ENCODE measurements at places on chromosomes 7 and 10.

DNA sequence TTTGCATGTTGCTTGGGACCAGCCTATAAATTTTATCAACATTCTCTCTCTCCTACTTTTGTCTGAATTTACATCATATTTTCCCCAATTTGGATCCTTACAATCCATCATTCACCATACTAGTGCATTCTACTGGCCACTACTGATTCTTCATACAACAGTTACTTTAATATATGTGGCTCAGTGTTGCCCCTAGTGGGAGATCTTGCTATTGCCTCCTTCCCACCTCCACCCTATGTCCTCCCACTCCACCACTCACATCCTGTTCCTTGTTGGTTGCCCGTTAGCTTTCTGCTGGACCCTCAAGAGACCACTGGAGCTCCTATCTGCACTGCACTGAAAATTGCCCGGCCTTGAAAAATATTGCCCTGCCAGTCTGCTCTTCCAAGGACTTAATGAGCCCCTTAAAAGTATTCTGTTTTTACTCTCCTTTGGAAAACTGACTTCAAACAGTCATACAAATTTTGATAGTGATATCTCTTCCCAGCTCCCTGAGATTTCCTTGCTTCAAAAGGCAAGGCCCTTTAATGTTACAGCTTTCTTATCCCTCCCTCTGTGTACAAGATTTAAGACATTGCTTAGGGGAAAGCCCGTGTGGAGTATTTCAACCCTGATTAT is 243.2 kb upstream of the TMEM229A start:
- no peak for DNase-seq

DNA sequence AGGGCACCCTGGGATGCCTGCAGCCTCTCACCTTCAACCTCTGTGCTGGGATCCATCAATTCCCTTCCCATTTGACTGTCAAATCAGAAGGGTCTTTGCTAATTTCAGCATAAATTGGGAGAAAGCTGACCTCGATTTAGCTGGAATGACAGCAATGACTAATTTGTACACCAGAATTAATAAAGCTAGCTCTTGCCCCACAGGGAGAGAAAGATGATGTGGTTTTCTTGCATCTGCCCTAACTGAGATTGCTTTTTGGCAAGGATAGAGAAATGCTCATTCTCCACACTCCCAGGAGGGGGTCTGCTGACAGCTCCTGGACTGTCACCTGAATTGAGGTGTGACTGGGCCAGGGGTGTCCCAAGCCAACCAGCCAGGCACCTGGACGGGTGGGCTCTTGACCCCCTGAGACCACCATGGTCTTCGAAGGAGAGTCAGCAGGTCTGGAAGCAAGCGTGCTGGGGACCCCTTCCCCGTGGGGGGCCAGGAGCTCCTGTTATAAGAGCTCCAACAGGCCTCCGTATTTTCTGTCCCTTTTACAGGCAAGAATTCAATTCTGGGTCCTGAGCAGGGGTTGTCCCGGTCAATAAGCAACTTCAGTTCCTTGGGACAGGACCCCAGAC is 42.1 kb downstream of the RBM17 start:
- DNase-seq = no peak

GRCh38 chr7:140156460-140157080 is 20.2 kb downstream of the KDM7A start:
- no peak for DNase-seq

GRCh38 chr10:80457554-80458262 is 3.6 kb downstream of the TSPAN14 start:
- DNase-seq = no peak

DNA sequence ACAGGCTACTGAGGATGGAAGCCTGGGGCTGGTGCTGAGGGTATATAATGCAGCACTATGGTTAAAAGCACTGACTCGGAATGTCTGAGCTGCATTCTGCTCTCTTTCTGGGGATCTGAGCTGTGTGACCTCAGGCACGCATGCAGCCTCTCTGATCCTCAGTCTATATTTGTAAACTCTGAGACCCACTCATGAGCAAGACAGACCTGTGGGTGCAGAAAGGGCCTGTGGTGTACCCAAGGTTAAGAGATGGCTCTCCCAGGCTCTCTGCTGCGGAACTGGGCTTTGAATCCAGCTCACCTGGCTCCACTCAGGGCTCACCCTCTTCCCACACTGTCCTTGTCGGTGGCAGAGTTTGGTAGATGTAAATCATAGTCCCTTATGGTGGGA is 89.9 kb downstream of the CHST15 start:
- DNase-seq = no peak

GRCh38 chr7:117134889-117135552 is 181.7 kb downstream of the ST7 start:
- no peak for DNase-seq

DNA sequence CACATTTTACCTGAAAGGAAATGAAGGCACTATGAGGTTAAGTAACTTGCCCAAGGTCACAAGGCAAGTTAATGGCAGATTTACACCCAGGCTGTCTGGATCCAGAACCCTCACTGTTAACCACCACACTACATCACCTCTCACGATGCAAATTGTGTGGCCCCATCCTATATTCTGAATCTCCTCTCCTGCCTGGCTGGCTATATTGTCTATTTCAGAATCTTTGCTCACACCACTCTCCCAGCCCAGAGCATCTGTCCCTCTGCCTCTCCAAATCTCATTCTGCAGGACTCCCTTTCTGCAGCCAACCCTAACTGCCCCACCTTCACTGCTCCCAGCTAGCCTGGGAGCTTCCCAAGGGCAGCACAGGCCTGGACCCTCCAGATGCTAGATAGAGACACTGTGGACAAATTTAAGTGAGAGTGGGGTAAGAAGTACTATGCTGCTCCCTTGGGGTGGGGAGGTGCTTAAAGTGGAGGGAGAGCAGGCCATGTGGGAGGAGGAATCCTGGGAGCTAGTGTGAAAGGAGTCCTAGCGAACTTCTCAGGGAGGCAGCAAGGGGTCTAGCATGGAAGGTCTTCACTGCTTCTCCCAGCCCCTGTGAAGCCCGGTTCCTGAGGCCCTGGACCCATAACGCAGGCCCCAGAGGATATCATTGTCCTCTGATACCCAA is 786 bp downstream of the CUEDC2 start:
- no peak for DNase-seq

DNA sequence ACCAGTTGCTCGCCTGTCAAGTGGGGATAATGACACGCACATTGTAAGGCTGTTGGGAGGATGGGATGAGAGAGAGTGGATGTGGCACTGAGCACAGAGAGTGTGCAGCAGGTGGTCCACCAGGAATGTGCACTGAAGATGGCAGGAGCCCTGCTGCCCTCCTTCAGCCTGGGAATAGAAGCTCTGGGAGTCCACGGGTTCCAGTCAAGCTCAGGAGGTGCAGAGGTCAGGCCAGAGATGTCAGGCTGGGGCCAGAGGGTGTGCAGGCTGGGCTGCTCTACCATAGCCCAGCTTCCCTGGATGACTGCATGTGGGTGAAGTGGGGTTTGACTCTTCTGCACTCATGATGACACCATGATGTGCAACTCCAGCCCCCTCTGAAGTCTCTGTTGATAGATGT is 58.7 kb downstream of the C10orf120 start:
- no peak for DNase-seq

DNA sequence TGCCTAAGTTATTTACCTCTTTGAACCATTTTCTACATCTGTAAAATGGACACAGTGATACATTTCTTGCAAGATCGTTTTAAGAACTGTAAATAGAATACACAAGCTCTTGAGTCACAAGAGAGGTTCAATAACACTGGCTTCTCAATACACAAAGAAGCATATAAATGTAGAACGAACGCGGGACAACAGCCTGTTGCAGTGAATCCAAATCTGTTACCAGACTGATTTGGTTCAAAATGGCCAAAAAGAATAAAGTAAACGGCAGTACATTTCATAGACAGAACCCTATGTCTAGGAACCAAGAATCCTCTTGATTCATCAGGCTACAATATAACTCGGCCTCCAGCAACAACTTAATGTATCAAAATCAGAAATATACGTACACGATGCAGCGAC is 701 bp downstream of the MTPAP start:
- DNase-seq = no peak

GRCh38 chr7:45878457-45879144 is 5.7 kb upstream of the CCDC201 start:
- DNase-seq = no peak

DNA sequence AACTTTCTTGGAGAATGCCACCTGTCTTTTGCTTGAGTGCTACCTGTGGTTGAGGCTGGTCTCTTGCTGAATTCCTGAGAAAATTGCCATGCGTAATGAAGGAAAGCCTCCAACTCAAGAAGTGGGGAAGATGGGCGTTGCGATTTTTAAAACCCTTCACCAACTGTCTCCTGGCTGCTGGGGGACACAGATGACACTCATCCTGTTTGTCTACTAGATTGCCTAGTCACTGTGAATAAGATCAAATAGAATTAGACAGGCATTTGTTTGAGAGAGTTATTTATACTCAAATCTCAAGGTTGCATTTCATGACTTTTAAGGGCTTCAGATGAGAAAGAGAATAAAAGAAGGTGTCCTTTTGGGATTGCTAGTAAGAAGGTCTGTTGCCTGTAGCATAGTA is 84.3 kb upstream of the MTPN start:
- DNase-seq = no peak

DNA sequence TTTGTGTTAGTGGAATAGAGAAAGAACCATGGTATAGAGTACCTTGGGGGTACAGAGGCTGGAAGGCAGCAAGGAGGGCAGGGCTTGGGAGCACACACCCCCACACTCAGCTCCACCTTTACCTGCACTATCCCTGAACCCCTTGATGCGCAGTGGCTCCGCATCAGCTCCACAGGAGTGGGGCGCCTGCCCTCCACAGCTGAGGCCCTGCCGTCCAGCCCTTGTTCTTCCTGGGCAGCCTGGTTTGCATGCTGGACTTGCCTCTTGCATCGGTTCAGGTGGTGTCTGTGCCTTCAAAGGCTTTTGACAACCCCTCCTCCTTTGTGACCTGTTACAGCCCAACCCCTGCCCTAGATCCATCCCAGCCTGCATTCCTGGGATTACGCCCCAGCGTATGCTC is 52.6 kb upstream of the ZNF32 start:
- DNase-seq = no peak

GRCh38 chr7:47581804-47582763 is at the start of gene TNS3:
Gene TNS3, minus strand, starts transcription at chr7:47582111. Its CDS starts 142,475 bp downstream, at chr7:47439636.
- no peak for DNase-seq

GRCh38 chr7:24477398-24478136 is 95.7 kb upstream of the PALS2 start:
- no peak for DNase-seq

DNA sequence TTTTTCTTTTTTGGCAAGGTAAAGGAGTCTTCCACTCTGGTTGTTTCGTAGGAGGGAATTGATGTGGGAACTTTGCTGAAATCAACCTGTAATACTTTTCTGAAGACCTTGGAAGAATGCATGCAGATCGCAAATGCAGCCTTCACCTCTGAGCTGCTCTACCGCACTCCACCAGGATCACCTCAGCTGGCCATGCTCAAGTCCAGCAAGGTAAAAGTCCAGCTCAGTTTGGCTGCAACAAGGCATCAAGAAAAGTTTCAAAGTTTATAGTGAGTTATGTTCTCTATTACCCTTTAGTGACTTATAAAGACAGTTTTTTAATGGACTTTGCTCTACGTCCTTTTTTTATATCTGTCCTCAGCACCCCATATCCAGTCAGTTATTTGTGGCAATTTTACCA is 21.0 kb downstream of the PLEKHA8 start:
- DNase-seq = no peak

GRCh38 chr10:42593284-42593683 is 45.1 kb downstream of the ZNF33B start:
- DNase-seq = no peak

GRCh38 chr10:78045237-78045636 is 11.6 kb downstream of the RPS24 start:
- DNase-seq = no peak

DNA sequence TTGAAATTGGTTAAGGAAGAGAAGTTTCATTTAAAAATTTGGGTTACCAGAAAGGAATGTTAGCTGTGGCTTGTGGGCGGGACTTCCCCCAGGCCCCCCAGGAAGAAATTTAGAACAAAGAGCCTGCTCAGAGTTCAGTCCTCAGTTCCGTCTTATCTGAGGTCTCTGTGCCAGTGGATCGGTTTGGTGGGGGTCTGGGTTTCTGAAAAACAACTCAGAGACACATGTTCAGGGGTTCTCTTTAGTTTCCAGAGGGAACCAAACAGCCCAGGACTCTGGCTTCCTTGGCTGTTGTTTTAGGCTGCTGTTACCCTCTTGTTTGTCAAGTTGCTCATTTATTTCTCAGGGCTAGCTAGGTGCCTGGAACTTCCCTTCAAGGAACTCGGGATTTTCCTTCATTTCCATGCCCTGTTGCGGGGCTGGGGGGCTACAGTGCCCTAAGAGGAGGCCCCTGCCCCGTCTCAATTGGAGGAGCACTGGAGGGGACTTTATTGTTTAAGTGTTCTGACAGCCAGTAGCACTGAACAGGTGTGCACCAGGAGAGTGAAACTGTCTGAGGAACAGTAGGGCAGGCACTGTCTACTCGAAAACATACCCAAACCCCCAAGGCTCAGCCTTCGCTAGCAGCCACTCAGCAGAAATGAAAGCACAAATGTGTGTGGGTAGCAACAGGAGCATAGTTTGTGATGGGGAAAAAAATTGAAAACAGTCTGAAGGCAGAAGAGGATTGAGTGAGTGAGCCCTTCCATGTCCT is 59.9 kb downstream of the ALOX5 start:
- DNase-seq = no peak

GRCh38 chr7:107039199-107039900 is 5.2 kb upstream of the PRKAR2B start:
- DNase-seq = no peak

DNA sequence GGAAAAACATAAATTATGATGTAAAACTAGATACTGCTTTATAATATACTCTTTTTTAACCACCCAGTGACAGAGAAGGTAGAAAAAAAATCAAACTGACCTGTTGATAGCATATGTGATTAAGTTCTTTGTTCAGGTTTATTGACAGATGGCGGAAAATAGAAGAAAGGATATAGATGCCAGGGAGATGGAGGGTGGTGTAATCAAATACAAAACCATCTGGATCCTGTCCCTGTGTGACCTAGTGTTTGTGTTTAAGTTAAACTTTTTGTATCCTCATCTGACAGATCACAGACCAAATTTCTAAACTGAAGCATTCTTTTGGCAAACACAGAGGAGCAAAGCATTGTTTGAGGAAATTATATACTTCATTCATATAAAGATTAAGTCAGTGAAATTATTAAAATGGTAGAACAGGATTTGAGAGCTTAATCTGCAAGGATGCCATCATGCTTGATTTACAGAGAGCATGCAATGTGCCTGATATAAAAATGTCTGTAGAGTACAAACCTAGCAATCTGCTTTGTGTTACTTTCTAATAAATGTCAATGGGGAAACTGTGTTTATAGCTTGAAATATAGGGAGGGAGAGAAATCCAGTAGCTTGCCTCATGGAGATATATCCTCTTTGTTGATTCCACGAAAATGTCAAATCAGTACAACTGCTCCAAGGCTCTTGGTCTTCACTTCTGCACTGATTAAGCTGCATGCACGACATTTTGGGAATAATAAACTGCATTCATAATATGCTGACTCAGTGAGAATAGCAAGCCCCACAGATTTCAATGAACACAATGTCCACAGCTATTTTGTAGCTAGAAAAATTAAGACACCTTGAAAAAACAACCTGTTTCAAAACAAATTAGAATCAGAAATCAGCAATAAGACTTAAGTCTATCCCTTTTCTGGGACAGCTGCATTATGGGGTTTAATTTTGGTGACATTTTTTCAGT is 39.0 kb downstream of the SEM1 start:
- DNase-seq = no peak

GRCh38 chr7:88344956-88345832 is 38.5 kb upstream of the STEAP4 start:
- no peak for DNase-seq

- DNase-seq = no peak
Observed at GRCh38 chr7:150406312-150406566, 27.1 kb downstream of the ZNF775 start.

GRCh38 chr10:98394851-98395440 is 20.0 kb downstream of the PYROXD2 start:
- DNase-seq = no peak

- no peak for DNase-seq
Observed at GRCh38 chr10:11849911-11850310, 26.8 kb downstream of the PROSER2 start.
